ENCODE measurements at places on chromosomes 5 and 9. TPM values are rescaled to one million over a fixed set of nuclear protein-coding genes. Genes with fewer than 3 reads are reported as not detected.

DNA sequence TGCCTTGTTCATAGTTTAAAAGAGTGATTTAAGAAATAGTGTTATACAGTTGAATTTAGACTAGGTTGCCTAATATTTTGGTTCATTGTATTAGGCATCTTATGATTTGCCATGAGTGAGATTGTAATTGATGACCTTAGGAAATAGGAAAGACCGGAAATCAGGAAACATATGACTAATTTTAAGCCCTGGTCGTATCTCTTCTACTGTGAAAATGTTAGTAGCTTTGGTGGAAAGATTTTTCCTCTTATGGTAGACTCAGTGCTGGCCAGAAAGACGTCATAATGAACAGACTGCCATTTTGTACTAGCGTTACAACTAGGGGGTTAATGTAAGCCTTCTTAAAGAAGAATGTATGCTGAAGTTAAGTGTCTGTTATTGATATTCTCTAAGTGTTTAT lies 21.7 kb downstream of the SMARCA2 start:
- no peak for DNase-seq

GRCh38 chr5:118956727-118957126 lies 31.6 kb downstream of the DTWD2 start:
- DNase-seq: no peak

GRCh38 chr5:101212942-101213514 lies 309.9 kb upstream of the ST8SIA4 start:
- no peak for DNase-seq

DNA sequence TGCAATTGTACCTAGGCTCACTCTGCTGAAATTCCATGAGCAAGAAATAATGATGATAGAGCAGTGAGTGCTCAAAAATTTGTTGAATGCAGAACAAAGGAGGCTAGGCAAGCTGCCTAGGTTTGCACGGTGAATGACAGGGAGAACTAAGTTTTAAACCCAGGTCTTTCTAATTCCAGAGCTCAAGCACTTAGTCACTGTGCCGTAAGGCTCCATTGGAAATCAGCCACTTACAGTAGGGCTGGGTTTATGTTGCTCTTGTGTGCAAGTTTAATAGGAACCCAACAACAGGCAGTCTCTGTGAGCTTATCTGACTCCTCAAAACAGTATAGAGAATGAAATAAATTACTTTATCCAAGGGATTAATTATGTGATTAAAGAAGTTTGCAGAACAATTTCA lies 147.0 kb downstream of the CSNK1G3 start:
- DNase-seq: no peak

DNA sequence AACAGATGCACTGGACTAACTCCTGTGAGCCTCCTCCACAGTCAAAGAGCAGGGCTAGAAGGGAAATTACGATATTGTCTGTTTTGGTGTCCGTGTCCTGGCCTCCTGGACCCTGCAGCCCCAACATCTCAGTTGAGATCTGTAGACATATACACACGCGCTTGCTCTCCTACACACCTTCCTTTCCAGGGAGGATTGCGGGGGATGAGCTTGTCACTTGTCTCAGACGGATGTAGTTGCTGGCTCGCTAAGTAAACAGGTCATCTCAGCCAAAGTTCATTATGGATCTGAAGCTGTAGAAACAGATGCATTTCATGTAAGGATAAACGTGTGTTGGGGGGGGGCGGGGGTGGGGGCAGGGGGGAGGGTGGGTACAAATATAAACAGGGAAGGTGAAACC lies 549.3 kb downstream of the CCDC171 start:
- no peak for DNase-seq

The SLC6A7 gene
- total RNA-seq: not detected

The OR1J2 gene
- total RNA-seq: not detected

The ALDOB gene
- total RNA-seq: not detected
